ENCODE measurements at places on chromosomes 12 and 14.

DNA sequence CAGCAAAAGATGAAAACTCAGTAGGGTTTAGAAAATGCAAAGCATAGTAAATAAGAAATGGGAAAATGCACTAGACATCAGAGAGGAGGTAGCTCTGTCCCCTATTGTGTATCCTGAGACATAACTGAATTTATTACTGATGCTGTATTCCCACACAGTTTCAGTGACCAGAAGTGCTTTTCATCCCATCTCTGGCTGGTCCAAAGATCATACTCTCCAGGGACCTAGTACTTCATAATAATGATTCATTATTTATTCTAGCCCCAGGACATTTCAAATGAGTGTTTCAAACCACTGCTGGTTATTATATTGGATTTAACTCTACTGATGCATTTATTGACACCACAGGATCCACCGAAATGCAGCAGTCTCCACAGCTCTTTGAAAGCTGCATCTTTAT lies 163.3 kb downstream of the PAWR start:
- DNase-seq: no peak

DNA sequence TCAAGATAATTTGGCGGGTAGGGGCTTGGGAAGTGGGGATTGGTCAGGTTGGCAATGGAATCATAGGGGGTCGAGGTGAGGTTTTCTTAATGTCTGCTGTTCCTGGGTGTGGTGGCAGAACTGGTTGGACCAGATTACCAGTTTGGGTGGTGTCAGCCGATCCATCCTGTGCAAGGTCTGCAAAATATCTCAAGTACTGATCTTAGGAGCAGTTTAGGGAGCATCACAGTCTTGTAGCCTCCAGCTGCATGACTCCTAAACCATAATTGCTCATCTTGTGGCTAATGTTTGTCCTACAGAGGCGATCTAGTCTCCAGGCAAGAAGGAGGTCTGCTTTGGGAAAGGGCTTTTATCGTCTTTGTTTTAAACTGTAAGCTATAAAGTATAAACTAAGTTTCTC lies 868.4 kb downstream of the DIO2 start:
- DNase-seq: no peak

GRCh38 chr12:51593539-51593938 lies 2.5 kb downstream of the SCN8A start:
- no peak for DNase-seq

DNA sequence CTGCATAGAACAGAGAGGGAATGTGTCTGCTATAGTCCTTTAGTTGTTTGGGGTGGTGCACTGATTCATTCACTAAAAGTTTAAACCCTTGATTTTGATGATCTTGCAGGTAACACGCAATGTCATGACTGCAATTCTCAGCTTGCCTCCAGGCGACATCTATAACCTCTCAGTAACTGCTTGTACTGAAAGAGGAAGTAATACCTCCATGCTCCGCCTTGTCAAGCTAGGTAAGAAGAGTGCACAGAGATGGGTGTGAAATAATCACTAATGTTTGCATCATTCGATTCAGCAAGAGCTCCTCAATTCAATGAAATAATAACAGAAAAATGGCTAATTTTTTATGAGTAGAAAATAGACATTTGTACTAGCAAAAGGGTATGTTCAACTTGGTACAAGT lies 203.7 kb downstream of the PTPRO start:
- DNase-seq: no peak

- DNase-seq: no peak
Observed at GRCh38 chr14:37826869-37827268, 231.4 kb downstream of the TTC6 start.

- DNase-seq: no peak
Observed at GRCh38 chr14:81416194-81416952, 16.2 kb upstream of the STON2 start.

- DNase-seq: no peak
Observed at GRCh38 chr12:123163227-123163626, 12.3 kb upstream of the PITPNM2 start.

DNA sequence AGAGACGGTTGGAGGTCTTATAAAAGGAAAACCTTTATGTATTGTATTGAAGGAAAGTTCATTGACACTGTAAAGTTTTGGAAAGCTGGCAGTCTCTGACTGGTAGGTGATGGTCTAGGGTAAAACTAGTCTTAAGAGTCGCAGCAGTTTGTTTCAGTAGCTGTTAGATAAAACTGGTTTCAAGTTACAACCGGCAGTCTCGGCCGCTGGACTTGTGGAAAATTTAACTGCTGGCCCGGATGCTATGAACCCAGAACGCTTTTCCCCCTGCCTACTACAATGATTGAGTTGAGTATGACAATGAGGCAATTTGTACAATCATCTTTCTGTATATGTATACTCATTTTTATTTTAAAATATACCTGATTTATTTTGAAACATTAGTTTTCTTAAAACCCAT lies 1426.9 kb downstream of the AACS start:
- no peak for DNase-seq

GRCh38 chr12:93497456-93497855 lies 30.1 kb downstream of the MRPL42 start:
- no peak for DNase-seq

GRCh38 chr14:61344437-61345150 lies 23.2 kb downstream of the PRKCH start:
- no peak for DNase-seq

DNA sequence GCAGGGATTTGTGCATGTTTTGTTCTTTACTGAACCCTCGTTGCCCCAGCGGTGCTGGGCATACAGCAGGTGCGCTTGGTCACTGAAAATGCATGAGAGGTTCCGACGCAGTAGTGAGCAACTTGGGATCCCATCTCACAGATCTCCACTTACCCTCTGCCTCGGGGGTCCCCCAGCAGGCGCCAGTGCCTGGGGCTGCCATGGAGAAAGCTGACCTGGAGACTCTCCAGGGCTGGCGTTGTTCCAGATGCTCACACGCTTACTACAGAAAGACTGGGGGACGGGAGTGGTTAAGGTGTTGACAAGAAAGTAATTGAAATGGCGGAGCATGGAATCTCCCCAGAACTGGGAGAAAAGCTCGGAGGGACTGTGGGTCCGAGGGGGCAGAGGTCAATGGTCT lies 14.2 kb downstream of the GLT1D1 start:
- DNase-seq: no peak

DNA sequence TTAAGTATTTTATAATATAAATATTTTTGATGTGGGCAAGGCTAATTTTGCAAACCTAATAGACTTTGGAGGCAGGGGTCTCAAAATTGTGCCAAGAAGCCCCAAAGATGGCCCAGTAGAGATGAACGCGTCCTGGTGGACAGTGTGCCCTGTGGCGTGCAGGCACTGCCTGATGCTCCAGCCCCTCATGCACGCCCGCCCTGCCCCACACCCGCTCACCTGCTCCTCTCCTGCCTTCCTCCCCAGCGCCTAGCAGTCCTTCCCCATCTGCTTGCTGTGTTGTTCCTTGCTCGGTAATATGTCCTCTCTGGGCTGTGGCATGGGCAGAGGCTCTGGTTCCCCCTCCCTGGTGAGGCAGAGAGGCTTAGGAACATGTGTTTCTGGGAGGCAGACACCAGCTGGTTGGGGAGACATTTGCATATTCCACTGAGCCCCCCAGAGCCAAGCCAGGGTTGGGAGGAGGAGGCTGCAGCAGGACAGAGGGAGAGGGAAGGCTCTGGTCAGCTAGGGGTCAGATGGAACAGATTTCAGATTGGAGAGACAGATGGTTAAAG lies 46.8 kb upstream of the GPATCH2L start:
- no peak for DNase-seq

DNA sequence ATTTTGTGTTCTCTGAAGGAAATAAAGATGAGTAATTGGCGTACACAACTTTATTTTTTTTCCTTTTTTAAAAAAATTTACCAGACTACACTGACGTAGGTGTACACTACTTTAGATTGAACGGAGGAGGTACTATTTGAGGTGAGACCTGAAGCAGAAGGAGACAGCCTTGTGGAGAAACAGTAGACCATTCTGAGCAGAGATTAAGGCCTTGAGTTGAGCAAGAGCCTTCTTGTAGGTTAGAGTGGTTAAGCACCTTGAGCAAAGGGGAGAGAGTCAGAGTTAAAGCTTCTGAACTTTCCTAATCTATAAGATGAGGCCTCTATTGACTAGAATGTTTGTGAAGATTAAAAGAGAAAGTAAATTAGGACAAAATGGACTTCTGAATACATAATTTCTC lies 2.5 kb downstream of the LEMD3 start:
- DNase-seq: no peak

DNA sequence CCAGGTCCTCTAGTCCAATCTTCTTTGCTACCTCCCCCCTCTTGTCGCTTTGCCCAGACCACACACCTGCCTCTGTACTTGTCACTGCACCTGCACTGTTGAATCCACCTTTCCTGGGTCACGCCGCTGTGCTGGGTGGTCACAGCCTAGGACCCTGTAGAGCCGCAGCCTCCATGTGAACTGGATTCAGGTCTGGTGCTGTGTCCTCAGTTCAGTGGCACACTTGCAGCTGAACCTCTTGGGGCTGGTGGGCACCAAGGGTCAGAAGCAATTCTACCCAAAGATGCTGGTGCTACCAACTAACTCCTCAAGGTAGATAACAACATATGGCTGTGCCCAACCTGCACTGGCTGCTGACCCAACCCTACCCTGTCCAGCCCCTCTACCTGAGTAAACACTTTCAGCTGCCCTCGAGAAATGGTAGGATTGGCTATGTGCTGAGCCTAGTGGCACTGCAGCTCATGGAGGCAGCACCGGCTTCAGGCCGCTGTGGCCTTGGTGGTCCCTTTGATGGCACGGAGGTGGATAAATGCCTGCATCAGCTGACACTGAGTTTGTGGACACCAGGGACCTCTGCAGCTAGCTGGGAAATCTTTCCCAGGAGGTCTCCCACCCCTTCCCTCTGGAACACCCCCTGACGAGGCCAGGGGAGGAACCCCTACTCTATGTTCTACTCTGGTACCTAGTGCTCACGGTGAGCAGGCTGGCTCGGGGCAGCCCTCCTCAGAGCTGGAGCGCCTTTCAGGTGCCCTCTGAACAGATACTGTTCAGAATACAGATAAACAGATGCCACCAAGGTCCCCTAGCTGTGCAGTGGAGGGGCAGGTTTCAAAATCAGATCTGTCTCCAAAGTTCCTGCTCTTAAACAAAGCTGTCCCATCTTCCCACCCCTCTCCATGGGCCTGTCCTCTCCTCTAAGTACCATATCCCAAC lies 14.3 kb downstream of the AGAP2 start:
- no peak for DNase-seq

- no peak for DNase-seq
Observed at GRCh38 chr12:52211716-52212585, 20.1 kb upstream of the KRT80 start.

DNA sequence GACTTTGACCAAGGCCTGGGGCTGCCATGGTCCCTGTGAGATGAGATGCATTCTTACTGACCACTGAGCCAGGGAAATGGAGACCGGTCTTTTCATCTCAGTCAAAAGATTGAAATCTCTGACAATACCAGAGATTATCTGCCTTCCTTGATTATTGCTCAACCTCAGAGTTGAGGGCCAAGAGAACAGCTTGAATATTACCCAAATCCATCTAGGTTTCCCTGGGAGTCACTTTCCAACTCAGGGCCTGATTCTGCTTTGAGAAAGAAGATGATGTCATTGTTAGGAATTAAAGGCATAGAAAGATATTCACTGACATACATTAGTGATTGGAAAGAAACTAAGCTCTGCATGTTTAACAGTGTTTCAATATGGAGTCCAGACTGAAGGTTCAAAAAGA lies 515.9 kb upstream of the TBX3 start:
- DNase-seq: no peak

DNA sequence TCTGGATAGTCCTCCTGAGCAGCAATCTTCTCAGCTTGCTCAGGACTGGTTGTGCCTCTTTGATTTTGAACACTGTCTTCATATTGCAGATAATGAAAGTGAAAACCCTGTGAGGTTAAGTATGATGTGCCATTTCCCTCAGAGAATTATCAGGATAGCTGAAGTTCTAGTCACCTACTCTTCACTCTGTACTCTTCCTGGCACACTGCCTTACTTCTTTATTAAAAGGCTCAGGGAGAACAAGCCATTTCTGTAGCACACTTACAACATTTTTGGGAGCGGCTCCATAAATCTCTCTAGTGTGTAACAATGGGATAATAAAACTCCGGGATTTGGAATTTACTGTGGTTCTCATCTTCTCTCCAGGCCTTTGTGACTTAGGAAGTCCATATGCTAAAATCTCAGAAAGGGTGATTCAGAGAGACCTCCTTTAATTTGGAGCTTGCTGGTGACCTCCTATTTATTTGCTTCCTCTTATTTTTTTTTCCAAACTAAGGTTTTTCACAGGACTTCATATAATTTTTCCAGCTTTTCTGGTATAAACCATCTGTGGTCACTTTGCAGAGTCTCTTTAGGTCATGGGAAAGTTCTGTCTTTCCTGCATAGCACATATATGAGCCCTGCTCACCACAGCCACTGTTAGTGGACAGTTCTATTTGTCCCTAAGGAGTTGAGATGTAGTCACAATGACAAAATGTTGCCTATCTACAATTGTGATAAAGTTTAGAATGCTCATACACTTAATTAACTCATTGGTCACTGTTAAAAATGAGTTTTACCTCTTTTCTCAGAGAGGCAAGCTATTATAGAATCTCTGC lies 53.5 kb upstream of the LDHB start:
- no peak for DNase-seq

GRCh38 chr12:29320295-29321085 lies 60.5 kb downstream of the ERGIC2 start:
- DNase-seq: no peak

GRCh38 chr12:121145221-121145620 lies 12.5 kb downstream of the P2RX7 start:
- DNase-seq: no peak

DNA sequence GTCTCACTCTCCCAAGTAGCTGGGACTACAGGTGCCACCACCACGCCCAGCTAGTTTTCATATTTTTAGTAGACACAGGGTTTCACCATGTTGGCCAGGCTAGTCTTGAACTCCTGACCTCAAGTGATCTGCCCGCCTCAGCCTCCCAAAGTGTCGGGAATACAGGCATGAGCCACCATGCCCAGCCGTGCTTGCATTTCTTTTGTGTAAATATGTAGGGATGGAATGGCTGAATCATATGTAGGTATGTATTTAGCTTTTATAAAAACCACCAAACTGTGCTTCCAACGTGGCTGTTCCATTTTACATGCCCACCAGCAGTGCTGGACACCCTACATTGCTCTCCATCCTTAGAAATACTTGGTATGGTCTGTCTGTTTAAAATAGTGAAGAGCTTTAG lies 32.8 kb upstream of the CLMN start:
- no peak for DNase-seq

- peak; percentile 4 for DNase-seq
Observed at GRCh38 chr12:108457006-108457733, 57.9 kb upstream of the FICD start.

GRCh38 chr12:46177837-46178608 lies 90.8 kb downstream of the SLC38A1 start:
- DNase-seq: no peak

DNA sequence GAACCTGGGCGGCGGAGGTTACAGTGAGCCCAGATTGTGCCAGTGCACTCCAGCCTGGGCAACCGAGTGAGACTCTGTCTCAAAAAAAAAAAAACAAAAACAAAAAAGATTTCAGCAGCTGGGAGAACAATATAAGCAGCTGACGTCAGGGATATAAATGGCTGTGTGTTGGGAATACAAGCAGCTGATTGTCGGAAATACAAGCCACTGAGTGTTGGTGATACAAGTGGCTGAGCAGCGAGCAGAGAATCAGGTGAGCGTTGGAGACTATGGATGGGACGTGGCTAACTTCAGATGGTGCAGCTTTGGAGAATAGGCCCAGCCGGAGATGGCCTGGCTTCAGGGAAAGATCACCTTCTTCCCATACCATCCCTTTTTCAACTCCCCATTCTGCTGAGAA lies 32.0 kb downstream of the PSEN1 start:
- DNase-seq: no peak

Measured in NCI-H2029 (cell line).